ENCODE measurements at places on chromosomes 5 and 9. TPM values are rescaled to one million over a fixed set of nuclear protein-coding genes. Genes with fewer than 3 reads are reported as not detected.
A peak's percentile ranks its signal among the peaks of the same experiment; 100 is the strongest.

UBE2QL1 gene
- polyA plus RNA-seq: 1.0 TPM

PNPLA7 gene
- 1.1 TPM for polyA plus RNA-seq

GRCh38 chr9:121774715-121775613 is 123.5 kb downstream of the DAB2IP start:
- DNase-seq: no peak

GABRA6 gene
- not detected for polyA plus RNA-seq

- no peak for DNase-seq
These were observed 18.6 kb upstream of the SUSD1 start for GRCh38 chr9:112193572-112194288.

SHOC1 gene
- polyA plus RNA-seq: 0.75 TPM

TMEM8B gene
- 25.3 TPM for polyA plus RNA-seq

DNA sequence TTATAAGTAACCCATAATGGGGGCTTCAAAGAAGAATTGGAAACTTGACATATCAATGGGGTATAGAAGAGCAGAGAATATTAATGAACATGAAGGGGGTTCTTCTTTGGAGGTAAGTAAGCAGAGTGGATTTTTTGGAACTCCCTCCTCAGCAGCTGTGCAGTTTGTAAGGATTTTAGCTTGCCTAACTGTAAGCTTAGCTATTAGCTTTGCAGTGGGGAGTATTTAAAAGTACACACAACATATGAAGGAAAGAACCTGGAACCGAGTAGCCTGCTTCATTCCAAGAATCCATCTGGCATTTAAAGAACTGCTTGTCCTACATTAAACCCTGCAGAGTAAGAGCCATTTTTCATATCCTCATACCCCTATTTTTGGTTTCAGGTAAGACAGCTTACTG is 2.2 kb upstream of the PBX3 start:
- DNase-seq: no peak

UBE2B gene
- 127 TPM for polyA plus RNA-seq

TEX48 gene
- not detected for polyA plus RNA-seq

- no peak for DNase-seq
These were observed 16.6 kb downstream of the SH3PXD2B start for GRCh38 chr5:172437445-172438318.

DDX46 gene
- 73.6 TPM for polyA plus RNA-seq

- DNase-seq: no peak
These were observed 79.5 kb upstream of the SLC27A6 start for GRCh38 chr5:128885649-128886255.

DNA sequence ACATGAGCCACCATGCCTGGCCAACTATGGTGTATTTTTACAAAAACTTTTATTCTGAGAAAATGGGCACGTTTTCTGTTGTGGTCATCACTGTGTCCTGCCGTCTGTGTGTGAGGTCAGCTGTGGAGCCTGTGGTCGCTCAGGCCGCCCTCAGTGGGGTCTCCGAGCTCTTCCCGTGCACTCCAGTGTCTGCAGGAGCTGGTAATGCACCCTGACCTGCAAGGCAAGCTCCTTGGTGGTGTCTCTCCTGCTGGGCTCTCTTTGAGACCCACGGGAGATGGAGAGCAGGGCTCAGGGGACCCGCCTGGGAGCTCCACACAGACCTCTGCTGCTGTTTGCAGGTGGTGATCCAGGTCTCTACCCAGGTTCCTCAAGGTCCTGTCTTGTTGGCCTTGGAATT is 9.6 kb upstream of the AHRR start:
- DNase-seq: no peak

TMEM171 gene
- polyA plus RNA-seq: 5.4 TPM

GRCh38 chr5:113357696-113358476 is 76.9 kb downstream of the TSSK1B start:
- DNase-seq: no peak

DNA sequence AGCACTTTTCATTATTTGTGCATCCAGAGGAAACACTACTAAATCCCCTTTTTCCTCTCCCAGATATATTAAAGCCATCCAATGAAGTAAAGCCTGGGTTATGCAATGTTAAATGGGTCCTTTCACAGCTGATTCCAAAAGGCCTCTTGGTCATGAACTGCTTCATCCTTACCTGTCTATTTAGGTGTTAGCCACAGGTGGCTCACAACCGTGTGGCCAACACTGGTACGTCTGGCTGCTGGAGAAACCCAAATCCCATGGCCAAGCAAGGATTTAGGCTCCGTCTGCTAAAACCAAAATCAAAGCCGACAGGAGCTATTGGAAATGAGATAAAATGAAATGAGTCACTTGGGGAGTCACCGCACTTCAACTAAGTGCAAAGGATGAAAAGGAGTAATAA is 193.9 kb downstream of the ADCY2 start:
- no peak for DNase-seq

GRCh38 chr5:27594141-27594540 is 555.8 kb upstream of the CDH9 start:
- DNase-seq: no peak

ADAMTS6 gene
- 2.0 TPM for polyA plus RNA-seq

DNA sequence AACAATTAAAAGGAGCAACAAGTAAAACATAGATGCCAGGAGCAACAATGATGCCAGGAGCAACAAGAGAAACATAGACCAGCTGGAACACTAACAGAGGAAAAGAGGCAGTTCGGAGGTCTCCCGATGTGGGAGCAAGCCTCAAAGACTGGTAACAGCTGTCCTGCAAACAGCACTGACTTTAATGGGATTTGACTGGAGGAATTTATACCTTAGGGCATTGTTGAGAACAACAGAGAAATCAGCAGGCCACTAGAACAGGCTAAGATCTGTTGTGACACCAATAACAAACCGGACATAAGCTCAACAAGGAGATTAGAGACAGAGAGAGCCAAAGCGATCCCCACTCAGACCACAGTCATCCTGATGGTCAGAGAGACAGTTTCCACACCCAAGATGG is 11.8 kb upstream of the SYK start:
- no peak for DNase-seq

DNA sequence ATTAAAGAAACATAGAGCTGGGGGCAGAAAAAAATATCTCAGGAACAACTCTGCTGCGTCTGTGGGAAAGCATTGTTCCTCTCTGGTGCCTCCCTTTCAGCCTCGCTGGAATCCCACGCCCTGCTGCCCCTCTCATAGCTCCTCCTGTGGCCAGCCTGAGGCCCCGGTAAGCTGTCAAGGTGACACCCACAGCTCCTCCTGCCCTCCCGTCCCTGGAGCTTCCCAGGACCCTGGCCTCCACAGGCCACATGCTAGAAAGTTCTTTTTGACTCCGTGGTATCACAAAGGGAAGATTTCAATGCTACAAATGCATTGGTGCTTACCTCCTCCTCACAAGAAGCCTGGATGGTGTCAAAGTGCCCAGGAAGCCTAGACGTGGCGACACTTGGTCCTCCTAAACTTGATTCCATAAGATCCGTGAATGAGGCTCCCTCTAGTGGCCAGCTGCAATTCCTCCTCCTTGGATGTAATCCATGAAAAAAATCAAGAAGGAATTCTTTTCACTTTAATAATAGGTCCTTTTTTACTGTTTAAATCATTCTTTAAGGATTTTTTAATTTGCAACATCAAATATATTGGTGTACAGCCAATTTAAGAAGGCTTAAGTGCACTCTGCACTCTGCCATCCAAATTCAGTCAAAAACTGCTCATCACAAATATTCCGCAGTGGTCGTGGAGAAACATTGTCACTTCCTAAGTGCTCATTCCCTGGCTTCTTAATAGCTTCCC is 104.9 kb downstream of the CFAP90 start:
- DNase-seq: peak; percentile 53

DNA sequence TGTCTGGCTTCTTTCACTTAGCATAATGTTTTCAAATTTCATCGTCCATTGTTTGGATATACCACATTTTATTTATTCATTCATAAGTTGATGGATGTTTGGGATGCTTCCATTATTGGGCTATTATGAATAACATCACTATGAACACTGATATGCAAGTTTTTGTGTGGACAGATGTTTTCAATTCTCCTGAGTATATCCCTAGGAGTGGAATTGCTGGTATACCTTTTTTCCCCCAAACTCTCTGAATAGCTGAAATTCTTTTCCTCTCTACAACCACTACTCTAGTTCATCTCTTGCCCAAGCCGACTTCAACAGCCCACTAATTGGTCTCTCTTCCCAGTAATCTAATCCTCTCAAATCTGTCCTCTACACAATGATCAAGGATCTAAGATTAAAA is 4.7 kb upstream of the ZFR start:
- no peak for DNase-seq

- no peak for DNase-seq
These were observed 7.1 kb upstream of the UNC5A start for GRCh38 chr5:176803068-176803942.

Data from right renal cortex interstitium (tissue), 3 donors.